Activated naive CD8-positive, alpha-beta T cell treated with anti-CD3 and anti-CD28 coated beads for 36 hours (primary cell): ENCODE measurements at places on chromosomes 2 and 18. TPM values are rescaled to one million over a fixed set of nuclear protein-coding genes. Genes with fewer than 3 reads are reported as not detected.
A peak's percentile ranks its signal among the peaks of the same experiment; 100 is the strongest.

DNA sequence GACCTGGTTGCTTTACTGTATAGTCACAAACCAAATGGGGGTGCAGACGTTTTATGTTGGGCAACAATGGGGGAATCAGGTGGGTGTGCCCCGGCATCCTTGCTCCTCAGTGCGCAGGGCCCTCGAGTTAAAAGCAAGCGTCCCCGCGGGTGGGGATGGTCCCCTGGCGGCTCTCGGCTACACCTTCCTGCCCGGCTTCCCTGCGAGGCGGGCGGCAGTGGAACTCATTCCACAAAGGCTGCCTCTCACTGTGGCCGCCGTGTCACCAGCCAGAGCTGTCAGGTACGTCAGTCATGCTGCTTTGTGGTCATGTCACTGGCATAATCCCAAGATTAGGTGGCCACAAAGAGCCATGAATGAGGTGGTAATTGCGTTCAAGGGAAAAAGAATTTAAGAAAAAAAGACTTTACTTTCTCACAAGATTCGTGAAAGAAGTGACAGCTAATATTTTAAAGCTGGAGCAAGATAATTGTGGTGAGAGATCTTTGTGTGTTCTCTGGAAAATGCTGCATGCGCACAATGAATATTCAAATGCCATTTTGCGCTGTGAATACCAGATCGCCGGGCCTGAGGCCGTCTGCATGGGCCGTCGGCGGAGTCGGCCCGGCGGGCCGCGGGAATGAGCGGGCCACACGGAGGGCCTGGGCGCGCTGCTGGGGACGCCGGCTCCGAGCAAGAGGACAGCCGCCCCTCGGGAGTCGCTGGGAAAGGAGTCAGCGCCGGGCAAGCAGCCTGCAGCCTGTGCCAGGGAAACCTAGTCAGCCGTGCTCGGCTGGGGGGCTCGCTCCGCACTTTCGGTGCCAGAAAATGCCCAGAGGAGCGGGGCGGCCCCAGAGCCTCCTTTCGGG, 82.3 kb upstream of the LDLRAD4 start:
- peak overlapping the region; percentile 90 for H3K4me3 ChIP-seq
- peak; percentile 76 for DNase-seq
- H3K27me3 ChIP-seq, result no peaks in the 10 kb centered on the region
- H3K36me3 ChIP-seq, result no peaks in the 10 kb centered on the region
- H3K27ac ChIP-seq, result peak overlapping the region; percentile 74
- peaks cover 29% of the 10 kb centered on the region for H3K4me1 ChIP-seq

- no peaks in the 10 kb centered on the region for H3K36me3 ChIP-seq
- DNase-seq, result no peak
- no peak overlapping the region for H3K4me3 ChIP-seq
- no peak overlapping the region for H3K27ac ChIP-seq
- H3K27me3 ChIP-seq, result no peaks in the 10 kb centered on the region
- no peaks in the 10 kb centered on the region for H3K4me1 ChIP-seq
Observed at GRCh38 chr2:142316049-142316448, 185.2 kb upstream of the LRP1B start.

GRCh38 chr2:24824071-24824588, 30.9 kb downstream of the CENPO start:
- H3K27ac ChIP-seq, result no peak overlapping the region
- no peak for DNase-seq
- H3K4me1 ChIP-seq, result peaks cover 18% of the 10 kb centered on the region
- H3K4me3 ChIP-seq, result no peak overlapping the region
- H3K36me3 ChIP-seq, result peaks cover 45% of the 10 kb centered on the region

GRCh38 chr2:95077530-95077825, 44.1 kb downstream of the MRPS5 start:
- peaks cover 4% of the 10 kb centered on the region for H3K36me3 ChIP-seq
- H3K27ac ChIP-seq, result peak overlapping the region; percentile 64
- H3K27me3 ChIP-seq, result no peaks in the 10 kb centered on the region

DNA sequence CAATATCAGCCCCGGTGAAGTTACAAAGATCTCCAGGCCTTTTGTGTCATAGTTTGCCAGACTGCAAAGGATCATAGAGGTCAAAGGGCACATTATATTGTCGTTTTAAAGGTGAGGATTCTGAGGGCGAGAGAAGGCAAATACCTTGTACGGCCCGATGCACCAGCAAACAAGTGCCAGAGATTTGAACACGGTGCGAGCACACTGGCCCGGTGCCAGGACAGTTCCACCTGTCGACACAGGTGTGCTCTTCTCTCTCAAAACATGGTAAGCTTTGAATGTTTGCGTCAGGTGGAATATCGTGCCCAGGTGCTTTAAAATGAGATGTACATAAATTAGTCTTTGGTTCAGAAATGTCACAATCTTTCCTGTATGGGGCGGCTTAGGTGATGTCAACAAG, 776.1 kb upstream of the ID2 start:
- H3K27ac ChIP-seq, result no peak overlapping the region
- H3K4me1 ChIP-seq, result peaks cover 2% of the 10 kb centered on the region
- no peak for DNase-seq
- no peaks in the 10 kb centered on the region for H3K36me3 ChIP-seq
- H3K4me3 ChIP-seq, result no peak overlapping the region

DNA sequence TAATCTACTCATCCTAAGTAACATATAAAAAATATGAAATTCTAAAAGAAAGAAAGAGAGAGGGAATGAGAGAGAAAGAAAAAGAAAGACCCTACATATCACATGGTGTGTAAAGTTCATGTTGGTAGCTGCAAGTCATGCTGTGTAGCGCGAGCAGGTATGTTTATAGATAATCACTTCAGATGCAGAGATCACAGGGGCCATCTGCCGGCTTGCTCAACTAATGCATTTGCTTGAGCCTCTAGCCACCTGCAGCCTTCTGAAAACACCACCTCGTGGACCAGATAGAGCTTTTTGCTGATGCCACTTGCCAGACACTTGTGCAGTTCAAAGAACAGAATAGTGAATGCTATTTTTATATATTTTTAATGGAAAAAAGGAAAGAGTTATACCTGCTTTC, 37.6 kb downstream of the CDH7 start:
- no peak overlapping the region for H3K27ac ChIP-seq
- no peaks in the 10 kb centered on the region for H3K36me3 ChIP-seq
- no peak for DNase-seq

KCNG2 gene
- total RNA-seq, result not detected

APLF gene
- total RNA-seq, result 2.7 TPM

DNA sequence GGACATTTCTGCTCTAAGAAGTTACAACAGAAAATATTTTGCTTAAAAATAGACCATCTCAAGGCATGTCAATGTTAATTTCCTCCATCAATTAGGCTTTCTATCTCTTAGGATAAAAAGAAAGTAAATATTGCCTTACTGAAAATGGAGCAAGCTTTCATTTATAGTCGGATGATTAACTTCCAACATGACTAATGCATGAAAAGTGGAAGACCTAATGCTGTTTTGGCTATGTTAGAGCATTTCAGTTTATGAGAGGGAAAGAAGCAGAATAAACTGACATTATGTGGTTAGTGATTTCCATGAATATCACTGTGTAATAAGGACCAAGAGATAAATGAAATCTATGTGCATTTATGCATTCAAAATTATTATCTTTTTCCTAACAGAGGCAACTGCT, 475.2 kb upstream of the UBE2E3 start:
- peaks cover 6% of the 10 kb centered on the region for H3K27me3 ChIP-seq
- no peak overlapping the region for H3K4me3 ChIP-seq
- no peaks in the 10 kb centered on the region for H3K36me3 ChIP-seq
- no peak overlapping the region for H3K27ac ChIP-seq
- H3K4me1 ChIP-seq, result no peaks in the 10 kb centered on the region
- DNase-seq, result no peak

GRCh38 chr2:159095813-159096212, 127.4 kb downstream of the TANC1 start:
- no peak for DNase-seq
- H3K36me3 ChIP-seq, result peaks cover 9% of the 10 kb centered on the region
- peaks cover 45% of the 10 kb centered on the region for H3K4me1 ChIP-seq
- H3K27me3 ChIP-seq, result no peaks in the 10 kb centered on the region

GRCh38 chr2:23366720-23367119, 18.3 kb upstream of the KLHL29 start:
- no peaks in the 10 kb centered on the region for H3K36me3 ChIP-seq
- H3K4me3 ChIP-seq, result no peak overlapping the region
- DNase-seq, result no peak
- H3K4me1 ChIP-seq, result no peaks in the 10 kb centered on the region

GRCh38 chr2:66531155-66531554, 96.2 kb downstream of the MEIS1 start:
- no peaks in the 10 kb centered on the region for H3K36me3 ChIP-seq
- no peak for DNase-seq
- H3K27ac ChIP-seq, result no peak overlapping the region
- no peaks in the 10 kb centered on the region for H3K27me3 ChIP-seq

DNA sequence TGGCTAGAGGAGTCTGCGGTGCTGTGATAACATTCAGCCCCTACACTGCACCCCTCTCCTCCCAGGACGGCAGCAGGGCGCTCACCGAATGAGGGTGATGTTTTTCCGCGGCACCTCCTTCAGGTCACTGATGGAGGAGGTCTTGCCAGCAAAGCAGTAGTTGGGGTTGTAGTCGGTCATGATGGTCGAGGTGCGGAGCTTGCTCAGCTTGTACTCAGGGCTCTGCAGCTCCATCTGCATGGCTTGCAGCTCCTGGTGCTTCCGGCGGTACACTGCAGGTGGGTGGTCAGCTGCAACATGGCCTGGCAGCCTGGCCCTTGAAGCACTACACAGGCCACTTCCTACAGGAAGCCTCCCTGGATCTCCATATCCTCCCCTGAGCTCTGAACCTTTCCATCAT, 108.0 kb downstream of the CLIP4 start:
- no peak overlapping the region for H3K4me3 ChIP-seq
- H3K4me1 ChIP-seq, result no peaks in the 10 kb centered on the region
- no peak for DNase-seq
- H3K27ac ChIP-seq, result no peak overlapping the region
- H3K27me3 ChIP-seq, result peaks cover 24% of the 10 kb centered on the region
- no peaks in the 10 kb centered on the region for H3K36me3 ChIP-seq

DNAH6 gene
- 0.54 TPM for total RNA-seq

- no peak overlapping the region for H3K4me3 ChIP-seq
- no peaks in the 10 kb centered on the region for H3K27me3 ChIP-seq
- no peak for DNase-seq
- H3K4me1 ChIP-seq, result no peaks in the 10 kb centered on the region
- no peaks in the 10 kb centered on the region for H3K36me3 ChIP-seq
Observed at GRCh38 chr18:74217476-74218143, 69.3 kb downstream of the TIMM21 start.
